ENCODE measurements at places on chromosomes 11 and 22.
A peak's percentile ranks its signal among the peaks of the same experiment; 100 is the strongest.

GRCh38 chr22:31062566-31063230, 18.4 kb upstream of the SMTN start:
- no peak for DNase-seq

DNA sequence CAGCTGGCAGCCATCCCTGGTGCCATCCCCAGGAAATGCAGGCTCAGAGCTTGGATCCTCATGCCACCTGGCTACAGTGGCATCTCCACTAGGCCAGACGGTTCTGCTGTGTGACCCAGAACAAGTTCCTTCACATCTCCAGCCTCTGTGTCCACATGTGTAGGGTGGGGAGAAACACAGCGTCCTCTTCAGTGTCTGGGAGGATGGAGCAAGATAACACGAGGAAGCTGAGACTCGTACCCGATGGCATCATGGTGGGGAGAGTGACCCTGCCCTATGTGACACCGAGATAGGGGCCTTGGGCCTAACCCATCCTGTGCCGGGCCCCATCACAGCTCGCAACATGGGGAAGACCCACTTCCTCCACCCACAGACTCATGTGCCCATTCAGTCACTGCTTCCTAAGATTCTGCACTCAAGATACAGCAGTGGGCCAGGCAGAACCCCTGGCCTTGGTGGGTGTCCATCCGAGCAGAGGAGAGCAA, 78.5 kb downstream of the MORC2 start:
- DNase-seq: no peak

DNA sequence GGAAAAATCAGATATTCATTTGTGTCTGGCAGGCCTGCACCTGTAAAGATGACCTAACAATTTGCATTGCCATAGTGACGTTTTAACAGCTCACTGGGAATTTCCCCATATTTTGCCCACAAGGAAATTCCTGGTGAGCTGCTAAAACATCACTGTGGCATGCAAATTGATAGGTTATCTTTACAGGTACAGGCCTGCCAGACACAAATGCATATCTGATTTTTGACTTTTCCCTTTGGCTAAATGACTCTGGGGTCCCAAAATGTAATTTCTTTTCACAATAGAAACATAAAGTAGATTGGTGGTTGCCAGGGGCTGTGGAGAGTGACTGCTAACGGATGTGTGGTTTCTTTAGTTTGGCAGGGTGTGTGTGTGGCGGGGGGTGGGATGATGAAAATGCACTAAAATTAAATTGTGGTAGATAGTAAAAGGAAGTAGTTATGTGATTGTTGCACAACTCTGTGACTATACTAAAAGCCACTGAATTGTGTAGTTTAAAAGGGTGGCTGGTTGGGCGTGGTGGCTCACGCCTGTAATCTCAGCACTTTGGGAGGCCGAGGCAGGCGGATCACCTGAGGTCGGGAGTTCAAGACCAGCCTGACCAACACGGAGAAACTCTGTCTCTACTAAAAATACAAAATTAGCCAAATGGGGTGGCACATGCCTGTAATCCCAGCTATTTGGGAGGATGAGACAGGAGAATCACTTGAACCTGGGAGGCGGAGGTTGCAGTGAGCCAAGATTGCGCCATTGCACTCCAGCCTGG, 18.5 kb upstream of the FEZ1 start:
- peak; percentile 69 for DNase-seq

DNA sequence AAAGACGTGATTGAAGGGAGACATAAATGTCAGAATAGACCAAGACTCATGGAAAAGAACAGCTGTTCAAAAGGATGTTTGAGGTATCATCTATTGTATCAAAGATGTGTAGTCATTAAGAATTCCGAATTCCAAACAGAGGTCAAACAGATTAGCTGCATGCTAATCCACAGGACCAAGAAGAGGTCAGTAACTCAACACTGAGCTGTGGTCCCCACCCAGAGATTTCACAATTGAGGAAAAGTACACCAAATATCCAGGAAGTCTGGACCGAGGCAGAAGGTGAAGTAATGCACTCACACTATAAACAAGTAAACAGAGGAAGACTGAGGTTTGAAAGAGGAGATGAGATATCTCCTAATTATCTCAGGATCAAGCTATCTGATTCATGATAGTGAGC, 29.6 kb upstream of the OR5P2 start:
- DNase-seq: peak; percentile 16

GRCh38 chr11:12979928-12980689, 29.0 kb upstream of the RASSF10 start:
- DNase-seq: no peak

GRCh38 chr11:45154276-45154675, 7.8 kb downstream of the PRDM11 start:
- no peak for DNase-seq

- peak; percentile 24 for DNase-seq
Observed at GRCh38 chr11:124194293-124195188, 11.4 kb downstream of the OR10D3 start.

DNA sequence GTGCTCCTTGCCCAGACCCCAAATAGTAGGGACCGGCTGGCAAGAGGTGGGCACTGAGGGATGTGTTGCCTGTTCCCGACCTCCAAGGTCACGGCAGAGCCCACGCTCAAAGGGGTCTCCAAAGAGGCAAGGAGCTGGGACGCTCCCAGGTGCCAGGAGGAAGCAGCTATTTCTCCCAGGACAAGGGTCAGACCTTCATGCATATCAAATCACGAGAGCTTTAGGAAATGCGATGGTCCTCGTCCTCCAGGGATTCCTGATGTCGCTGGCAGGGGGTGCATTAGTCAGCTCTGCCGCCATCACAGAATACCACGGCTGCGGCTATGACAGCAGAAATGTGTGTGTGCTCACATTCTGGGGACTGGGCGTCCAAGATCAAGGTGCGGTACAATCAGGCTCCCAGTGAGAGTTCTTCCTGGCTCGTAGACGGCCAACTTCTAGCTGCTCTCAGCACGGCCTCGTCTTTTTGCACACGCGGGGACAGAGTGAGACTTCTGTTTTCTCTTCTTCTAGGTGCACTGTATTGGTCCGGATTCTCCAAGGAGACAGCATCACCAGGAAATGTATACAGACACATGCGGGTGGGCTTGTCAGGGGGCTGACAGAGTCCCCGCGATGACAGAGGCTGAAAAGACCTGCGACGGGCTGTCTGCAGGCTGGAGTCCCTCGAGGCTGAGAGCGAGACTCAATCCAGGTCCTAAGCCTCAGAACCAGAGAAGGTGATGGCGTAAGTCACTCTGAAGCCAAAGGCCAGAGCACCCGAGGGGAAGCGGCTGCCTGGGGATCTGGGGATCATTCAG, 81.6 kb downstream of the SHANK2 start:
- DNase-seq: no peak

DNA sequence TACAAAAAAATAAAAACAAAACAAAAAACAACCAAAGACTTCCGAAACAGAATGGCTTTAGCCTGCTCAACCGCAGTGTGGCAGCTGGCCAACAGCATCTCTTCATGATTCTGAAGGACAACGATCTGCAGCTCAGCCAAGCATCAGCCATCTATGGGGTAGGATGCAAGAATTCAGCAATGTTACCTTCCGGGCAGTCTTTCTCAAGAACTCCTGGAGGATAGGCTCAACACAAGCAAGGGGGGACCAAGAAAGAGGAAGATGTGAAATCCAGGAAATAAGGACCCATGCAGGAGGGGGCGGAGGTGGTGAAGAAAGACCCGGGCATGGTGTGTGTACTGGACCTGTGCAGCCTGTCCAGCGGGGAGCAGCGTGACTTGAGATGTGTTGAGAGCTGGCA, 3.5 kb upstream of the TSPO start:
- DNase-seq: no peak

DNA sequence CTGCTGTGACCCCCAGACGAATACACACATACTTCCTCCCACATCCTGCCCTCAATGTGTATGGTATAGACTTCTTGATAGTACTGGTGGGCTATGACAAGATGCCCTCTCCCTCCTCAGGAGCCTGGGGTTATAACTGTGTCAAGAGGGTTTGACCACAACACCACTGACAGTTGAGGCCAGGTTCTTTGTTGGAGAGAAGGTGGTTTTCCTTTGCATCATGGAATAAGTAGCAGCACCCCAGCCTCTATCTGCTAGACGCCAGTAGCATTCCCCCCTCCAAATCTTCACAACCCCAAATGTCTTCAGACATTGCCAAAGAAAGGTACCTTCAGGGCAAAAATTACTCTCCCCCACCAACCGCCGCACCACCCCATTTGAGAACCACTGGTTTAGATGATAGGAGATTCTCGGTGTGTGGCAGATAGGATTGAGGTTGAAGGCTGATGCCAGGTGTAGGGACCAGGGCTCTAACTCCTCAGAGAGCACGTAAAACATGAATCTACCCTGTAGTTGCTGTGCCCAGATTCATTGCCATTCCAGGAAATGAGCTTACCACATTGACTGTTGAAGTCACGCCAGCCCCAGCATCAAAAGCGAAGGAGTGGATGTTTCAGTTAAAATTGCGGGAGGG, 5.5 kb upstream of the MYO18B start:
- no peak for DNase-seq

DNA sequence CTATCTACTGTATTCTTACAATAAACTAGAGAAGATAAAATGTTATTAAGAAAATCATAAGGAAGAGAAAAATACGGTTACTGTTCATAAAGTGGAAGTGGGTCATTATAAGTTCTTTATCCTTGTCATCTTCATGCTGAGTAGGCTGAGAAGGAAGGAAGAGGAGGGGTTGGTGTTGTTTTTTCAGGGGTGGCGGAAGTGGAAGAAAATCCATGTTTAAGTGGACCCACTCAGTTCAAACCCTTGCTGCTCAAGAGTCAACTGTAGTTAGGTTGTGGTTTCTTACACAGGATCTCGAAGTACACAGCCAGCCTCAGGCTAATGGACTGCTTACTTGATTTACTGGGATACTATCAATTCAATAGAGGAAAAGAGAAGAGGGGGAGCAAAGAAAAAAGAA, 63.1 kb downstream of the PIWIL4 start:
- DNase-seq: no peak

DNA sequence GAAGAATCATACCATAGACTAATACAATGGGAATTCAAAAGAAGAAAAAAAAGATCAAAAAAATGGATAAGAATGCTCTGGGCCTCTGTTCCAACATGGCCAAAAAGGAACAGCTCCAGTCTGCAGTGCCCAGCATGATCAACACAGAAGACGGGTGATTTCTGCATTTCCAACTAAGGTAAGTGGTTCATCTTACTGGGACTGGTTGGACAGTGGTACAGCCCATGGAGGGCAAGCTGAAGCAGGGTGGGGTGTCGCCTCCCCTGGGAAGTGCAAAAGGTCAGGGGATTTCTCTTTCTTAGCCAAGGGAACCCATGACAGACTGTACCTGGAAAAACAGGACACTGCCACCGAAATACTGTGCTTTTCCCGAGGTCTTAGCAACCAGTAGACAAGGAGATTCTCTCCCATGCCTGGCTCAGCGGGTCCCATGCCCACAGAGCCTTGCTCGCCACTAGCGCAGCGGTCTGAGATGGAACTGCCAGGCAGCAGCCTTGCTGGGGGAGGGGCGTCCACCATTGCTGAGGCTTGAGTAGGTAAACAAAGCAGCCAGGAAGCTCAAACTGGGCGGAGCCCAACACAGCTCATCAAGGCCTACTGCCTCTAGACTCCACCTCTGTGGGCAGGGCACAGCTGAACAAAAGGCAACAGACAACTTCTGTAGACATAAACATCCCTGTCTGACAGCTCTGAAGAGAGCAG, 428.4 kb downstream of the MN1 start:
- DNase-seq: no peak

GRCh38 chr22:48900626-48901025, 927.0 kb downstream of the BRD1 start:
- no peak for DNase-seq

GRCh38 chr11:116579031-116579653, 193.6 kb downstream of the BUD13 start:
- peak; percentile 30 for DNase-seq

DNA sequence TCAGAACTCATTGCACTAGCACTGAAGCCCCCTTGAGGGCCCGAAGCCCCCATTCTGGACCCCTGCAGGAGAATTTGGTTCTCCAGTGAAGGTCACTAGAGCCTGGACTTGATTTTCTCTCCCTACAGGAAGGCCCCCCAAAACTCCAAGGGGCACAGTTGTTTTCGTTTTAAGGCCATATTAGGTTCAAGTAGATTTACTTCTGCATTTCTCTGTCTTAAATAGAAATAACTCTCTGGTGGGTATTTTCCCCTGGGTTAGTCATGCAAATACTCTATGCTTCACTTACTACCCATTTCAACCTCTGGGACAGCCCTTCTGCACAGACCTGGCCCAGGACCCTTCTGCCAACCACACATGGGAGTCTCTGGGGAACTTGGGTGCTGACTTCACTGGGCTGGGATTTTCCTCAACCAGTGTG, 41.6 kb downstream of the WEE1 start:
- DNase-seq: no peak

DNA sequence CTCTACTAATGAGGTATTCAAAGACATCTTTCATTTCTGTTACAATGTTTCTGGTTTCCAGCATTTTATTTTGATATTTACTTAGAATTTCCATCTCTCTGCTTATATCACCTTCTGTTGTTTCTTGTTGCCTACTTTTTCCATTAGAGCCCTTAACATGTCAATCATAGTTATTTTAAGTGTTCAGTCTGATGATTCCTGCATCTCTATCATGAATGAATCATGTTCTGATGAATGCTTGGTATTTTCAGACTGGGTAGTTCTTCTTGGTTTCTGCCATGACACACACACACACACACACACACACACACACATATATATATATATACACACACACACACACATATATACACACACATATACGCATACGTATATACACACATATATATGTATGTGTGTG, 486.4 kb upstream of the ISX start:
- DNase-seq: no peak

GRCh38 chr22:27836181-27836580, 34.6 kb upstream of the MN1 start:
- no peak for DNase-seq

DNA sequence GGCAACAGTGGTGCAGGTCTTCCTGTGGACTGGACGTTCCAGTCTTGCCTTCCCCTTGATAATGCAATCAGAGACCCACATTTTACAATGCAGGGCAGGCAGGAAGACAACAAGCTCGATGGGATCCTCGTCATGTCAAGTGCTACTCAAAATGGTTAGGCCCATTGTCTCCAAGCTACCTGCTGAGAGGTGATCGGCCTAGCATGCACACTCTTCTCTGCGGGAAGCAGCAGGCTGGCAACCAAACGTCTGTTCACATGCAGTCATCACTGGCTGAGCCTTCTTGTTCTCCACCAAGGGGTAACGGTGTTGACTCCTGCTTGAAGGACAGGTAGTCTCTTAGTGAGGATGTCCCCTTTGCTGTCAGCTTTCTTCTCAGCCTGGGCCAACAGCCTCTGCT, 25.5 kb upstream of the CD82 start:
- DNase-seq: no peak
